ENCODE measurements at places on chromosomes 5 and 9.

DNA sequence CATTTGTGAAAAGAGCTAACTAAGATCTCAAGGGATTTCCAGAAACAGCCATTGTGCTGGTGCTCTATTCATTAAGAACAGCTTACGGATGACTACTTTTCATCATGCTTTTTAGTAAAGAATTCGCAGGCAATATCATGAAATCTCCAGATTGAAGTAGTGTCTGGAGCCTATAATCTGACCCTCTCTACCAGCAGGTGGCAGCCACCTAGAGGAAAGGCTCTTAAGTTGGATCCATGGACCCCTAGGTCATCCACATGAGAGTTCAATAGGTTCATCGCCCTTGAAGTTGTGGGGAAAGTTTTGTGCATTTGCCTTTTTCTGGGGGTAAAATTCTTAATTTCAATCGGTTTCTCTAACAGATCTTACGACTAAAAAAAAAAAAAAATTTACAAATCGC is 82.3 kb downstream of the SLC1A3 start:
- DNase-seq: no peak

- DNase-seq: no peak
Measured at GRCh38 chr9:134870301-134870694, 10.3 kb upstream of the FCN2 start.

DNA sequence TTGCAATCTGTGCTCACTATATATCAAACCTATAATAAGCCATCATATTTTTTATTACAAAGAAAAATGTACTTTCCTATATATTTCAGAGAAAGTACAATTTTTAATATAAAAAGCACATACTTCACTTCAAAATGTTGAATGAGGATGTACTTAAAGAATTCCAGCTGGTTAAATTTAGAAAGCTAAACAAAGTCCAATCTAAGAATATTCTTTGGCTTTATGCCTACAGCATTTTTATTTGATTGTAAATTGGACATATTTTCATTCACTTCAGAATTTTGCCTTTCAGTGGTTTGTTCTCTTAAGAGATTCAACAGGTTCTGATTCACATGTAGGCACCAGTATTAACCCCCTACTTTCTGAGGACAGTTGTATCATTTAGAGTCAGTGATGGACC is 533.8 kb downstream of the CAAP1 start:
- DNase-seq: no peak

- DNase-seq: no peak
Measured at GRCh38 chr9:108696156-108696555, 159.6 kb downstream of the ACTL7B start.

DNA sequence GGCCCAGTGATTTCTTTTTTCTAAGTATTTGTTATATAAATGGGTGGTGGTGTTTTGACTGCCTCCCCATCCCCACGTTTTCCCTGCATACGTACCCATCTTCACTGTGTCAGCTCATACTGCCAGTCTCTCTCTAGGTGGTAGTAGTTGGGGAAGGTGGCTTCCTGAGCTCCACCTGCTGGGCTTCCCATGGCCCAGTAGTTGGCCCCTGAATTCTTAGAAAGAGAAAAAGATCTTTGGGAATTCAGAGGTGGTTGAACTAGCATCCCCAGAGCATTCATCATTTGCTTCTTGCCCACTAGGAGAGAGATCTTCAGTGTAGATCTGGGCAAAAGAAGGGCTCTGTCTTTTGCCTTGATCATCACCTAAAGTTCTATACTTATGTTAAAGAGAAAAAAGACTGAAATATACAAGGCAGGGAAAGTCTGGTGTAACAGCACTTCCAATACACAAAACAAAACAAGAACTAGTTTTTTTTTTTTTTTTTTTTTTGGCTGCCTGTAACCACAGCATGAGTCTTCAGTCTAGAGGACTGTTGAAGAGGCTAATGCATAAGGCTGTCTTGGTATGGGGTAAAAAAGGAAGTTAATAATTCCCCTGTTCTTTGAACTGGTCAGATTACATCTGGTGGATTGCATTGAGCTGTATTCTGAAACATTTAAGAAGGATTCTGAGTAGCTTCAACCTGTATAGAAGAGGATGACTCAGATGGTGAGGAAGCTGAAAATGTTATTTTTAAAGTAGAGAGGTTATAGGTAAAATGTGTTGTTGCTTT is 128.7 kb downstream of the ATG10 start:
- no peak for DNase-seq

GRCh38 chr9:114913656-114914055 is 16.7 kb downstream of the TNFSF8 start:
- DNase-seq: no peak

- DNase-seq: no peak
Measured at GRCh38 chr9:123954518-123955280, 24.8 kb upstream of the DENND1A start.

DNA sequence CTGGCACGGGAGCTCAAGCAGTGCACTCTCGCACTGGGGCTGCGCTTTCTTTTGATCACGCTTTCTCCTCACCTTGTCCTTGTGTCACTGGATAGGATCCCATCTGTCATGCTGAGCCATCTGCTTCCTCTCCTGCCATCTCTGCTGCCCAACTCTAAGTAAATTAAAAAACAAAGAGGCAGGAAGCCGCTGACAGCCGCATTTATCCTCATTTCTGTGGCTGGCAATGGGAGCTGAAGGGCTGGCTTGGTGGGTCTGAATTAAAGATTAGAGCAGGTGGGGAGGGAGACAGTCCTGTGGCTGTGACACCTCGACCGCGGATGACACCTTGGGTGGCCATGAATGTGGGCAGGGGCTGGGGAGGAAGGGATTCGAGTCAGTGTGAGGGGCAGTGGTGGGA is 159.2 kb upstream of the ALDH1B1 start:
- DNase-seq: no peak

GRCh38 chr5:62771341-62771740 is 192.7 kb downstream of the LRRC70 start:
- no peak for DNase-seq

GRCh38 chr9:110994771-110995241 is 43.5 kb downstream of the LPAR1 start:
- no peak for DNase-seq

- DNase-seq: no peak
Measured at GRCh38 chr9:100637787-100638186, 59.9 kb downstream of the CAVIN4 start.

DNA sequence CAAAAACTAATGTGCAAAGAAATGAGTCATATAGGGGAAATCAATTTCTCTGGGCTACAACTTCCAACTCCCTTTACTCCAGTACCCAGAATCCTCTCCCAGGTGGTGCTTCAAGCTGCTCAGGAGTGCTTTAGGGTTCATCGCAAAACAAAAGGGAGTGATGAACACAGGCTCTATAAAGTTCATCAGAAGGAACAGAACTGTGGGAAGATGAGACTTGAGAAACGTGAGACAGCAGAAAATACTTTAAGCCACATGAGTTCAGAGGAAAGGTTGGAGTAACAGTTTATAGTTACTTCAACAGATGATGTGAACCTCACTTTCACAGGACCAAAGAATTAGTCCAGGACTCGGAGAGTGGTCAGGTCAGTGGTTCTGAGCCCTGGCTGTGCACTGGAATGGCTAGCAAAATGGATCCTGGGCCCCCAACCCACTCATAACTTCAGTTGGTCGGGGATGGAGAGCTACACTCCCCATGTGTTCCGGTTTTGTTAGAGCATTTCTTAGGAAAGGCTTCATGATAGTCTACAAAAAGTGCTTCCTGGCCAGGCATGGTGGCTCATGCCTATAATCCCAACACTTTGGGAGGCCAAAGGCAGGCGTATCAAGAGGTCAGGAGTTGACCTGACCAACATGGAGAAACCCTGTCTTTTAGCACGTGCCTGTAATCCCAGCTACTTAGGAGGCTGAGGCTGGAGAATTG is 4.3 kb downstream of the RPL12 start:
- no peak for DNase-seq

DNA sequence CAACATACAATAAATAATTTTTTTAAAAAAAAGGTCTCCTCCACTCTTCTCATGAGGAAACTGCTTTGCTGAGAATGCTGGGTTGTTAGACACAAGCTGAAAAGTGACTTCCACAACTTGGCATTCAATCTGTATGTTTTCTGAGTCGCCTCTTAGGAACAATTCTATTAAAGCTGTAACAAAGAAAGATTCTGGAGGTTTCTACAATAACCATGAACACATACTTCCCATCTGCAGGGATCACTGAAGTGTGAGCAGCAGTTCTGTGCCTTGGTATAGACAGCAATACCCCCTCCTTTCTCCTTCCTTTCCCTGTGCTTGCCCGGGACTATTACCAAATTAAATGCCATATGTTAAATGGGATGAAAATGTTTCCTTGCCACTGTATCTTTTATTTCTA is 1.5 kb downstream of the DIRAS2 start:
- DNase-seq: no peak

DNA sequence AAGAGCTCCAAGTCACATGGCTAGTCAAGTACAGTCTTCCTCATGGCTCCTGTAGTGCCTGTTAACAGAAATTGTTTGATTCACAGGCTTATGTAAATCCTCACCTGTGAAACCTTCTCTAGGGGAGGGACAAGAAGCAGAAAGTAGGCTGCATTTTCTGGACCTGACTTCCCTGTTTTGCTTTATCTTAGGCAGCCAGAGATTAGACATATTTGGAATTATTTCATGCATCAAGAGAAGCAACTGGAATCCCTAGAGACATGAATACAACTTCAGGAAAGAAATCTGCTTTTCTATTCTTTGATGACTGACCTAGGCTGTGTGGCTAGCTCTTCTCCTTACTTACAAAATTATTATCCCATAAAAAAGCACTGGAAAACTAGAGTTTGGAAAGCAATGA is 52.3 kb downstream of the CAST start:
- no peak for DNase-seq

GRCh38 chr5:15720515-15720914 is 220.5 kb downstream of the FBXL7 start:
- DNase-seq: no peak

DNA sequence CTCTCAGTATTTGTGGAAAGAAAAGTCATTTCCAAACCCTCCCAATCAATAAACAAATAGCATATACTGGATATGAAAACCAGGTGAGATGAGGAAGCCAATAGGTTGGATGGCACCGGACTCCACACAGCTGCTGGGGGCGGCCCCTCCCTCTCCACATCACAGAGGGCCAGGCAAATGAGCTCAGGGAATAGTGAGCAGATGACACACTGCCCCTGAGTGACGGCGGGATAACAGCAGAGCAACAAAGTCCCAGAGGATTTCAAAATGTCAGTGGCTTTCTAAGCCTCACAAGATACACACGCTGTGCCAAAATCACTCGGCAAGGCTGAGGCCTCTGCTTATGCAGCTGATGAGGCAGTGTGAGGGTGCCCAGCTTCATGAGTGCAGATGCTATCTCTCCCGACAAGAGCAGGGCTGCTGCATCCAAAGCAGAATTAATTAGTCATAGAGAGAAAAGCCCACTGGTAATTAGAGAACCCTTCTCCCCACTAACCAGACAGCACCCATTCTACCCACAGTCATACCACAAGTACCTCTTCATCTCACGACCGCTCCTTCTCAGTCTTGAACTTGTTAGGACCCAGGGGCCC is 235.0 kb upstream of the NFIL3 start:
- no peak for DNase-seq

DNA sequence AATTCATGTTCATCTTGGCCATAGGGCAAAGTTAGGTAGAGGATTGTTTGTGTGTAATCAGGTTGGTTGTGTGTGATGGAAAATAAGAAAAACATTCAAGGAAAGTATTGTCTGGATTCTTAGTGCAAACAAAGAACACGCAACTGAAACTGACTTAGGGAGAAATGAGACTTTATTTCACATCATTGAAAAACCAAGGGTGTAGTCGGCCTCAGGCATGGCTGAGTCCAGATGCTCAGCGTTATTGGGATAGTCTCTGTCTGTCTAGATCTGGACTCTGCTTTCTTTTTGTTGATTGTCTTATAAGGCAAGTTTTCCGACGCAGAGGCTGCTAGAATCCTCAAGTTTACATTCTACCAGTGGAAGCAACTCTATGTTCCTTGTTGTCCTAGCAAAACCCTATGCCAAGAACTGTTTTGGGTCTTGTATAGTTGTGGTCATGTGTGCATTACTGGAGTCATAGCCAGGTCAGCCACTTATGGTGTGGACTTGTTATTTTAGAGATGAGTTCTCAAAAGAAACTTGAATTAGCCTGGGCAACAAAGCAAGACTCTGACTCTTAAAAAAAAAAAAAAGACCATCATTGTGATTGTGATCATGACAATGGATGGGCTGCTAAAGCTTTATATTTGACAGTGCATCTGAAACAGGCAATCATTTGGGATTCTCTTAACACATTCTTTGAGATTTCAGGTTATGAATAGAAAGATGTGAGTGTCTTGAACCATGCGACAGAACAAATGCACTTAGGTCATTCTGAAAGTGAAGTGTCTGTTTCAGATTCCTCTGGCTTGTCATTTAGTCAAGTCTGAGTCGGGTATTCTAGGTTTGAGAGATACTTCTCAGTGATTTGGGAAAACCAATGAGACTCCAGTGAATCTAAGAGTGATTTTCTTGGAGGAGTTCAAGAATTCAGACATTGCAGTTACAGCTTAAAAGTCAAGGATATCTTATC is 82.6 kb downstream of the DOCK2 start:
- no peak for DNase-seq

GRCh38 chr5:168712280-168712924 is 133.2 kb upstream of the PANK3 start:
- DNase-seq: no peak

GRCh38 chr9:69671879-69672595 is at the start of gene APBA1:
Gene APBA1, minus strand, starts transcription at chr9:69672371.
- DNase-seq: peak; percentile 61

- DNase-seq: no peak
Measured at GRCh38 chr5:51188001-51188591, 195.2 kb upstream of the ISL1 start.

DNA sequence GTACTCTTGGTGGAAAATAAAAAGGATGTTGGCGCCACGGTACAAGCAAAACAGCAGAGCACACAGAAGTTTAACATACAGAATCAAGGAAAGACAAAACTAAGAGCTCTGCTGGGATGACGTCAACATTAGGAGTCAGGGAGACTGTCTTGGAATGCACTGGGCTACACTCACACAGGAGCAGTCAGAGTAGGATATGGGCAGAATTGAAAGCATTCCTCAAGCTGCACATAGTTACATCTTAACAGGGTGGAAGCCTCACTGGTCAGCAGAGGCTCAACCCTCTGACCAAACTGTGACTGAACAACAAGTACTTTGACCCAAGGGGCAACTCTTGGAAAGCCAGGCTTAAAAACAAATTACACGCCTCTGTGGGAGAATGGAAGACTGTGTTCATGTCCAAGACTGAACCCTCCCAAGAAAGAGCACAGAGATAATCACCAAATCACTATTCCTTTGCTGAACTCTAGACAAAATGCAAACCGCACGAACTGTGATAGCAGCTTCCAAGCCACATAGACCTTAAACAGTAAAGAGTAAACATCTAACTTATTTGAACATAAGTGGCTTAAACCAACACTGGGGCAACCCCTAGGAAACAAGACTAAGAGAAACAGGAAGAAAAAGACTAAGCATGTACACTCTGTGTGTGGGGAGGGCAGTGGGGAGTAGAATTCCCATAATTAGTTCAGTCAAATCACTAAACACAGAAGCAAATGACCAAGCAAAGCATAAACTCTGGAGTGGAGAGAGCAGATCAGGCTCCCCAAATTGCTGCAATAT is 772.7 kb downstream of the PRELID2 start:
- no peak for DNase-seq

GRCh38 chr9:78303377-78304062 is 6.6 kb downstream of the PSAT1 start:
- DNase-seq: no peak

GRCh38 chr9:116174347-116174746 is 20.8 kb downstream of the PAPPA start:
- DNase-seq: no peak

GRCh38 chr9:74498621-74499095 is 1.5 kb downstream of the RORB start:
- DNase-seq: no peak

GRCh38 chr5:134409321-134409720 is 2.4 kb downstream of the CDKN2AIPNL start:
- no peak for DNase-seq
